Stimulated activated CD8-positive, alpha-beta memory T cell treated with anti-CD3 and anti-CD28 coated beads, Interleukin-15, amount 100 ng/mL, for 24 hours (primary cell): ENCODE measurements at places on chromosomes 5 and 9.

GRCh38 chr5:105885266-105885665 lies 1785.5 kb downstream of the EFNA5 start:
- DNase-seq: no peak

DNA sequence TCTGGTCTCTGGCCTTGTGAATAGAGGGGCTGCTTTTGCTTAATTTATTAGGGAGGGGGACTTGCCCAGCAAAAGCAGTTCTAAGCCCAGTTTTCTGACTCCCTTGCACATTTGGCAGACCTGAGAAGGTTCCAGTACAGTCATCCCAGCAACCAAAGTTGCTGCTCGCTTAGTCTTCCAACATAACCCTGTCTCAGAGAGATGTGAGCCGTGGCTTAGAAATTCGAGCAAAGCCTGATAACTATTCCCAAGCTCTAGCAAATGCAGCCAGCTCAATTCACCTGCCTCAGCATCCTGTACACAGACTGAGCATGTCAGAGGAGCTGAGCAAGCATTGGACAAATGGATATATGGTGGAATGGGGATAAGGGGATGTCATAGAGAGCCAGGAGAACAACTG lies 401.9 kb downstream of the SPOCK1 start:
- no peak for DNase-seq

- DNase-seq: no peak
These were observed 324.5 kb downstream of the KCNN2 start for GRCh38 chr5:114686356-114686755.

- DNase-seq: no peak
These were observed 455.0 kb downstream of the CTNND2 start for GRCh38 chr5:11449217-11449616.

DNA sequence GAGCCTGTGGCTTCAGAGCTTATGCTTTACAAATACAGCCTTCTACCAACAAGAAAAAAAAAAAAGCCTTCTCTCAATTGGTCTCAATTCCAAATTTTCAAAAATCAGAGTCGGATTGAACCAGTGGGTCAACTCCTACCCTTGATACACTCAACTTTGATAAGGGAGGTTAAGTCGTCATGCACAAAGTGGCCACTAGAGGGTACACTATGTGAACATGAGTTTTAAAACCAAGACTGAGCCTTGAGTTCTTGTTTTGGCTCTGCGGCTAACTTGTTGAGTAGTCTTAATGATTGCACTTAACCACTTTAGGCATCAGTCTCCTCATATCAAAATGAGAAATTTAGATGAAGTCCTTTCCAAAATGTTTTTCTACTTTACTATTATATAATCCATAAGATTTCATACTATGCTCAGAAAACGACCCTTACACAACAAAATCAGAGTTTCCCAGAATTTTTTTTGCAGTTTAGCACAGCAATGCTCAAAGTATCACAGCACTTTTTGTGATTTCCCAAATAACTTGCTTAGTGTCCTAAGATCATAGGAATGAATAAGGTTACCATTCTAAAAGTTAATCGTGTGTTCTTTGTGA lies 92.9 kb upstream of the MTAP start:
- DNase-seq: peak; percentile 33

DNA sequence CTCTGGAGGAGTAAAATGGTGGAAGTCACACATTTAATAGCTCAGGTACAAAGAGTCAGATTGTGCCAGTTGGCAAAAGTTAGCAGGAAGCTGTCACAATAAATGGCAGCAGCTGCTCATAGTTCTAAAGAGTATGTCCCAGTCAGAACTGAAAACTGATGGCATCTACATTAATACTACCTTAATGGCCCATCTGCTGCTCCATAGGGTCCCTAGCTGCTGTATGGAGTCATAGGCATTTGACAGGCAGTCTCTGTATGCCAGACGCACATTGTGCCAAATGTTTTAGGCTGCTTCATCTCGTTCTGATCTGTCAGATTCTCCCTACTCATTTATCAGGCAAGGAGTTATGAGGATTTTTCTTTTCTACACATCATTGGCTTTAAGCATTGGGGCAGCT lies 515.8 kb upstream of the ARRDC3 start:
- DNase-seq: no peak

DNA sequence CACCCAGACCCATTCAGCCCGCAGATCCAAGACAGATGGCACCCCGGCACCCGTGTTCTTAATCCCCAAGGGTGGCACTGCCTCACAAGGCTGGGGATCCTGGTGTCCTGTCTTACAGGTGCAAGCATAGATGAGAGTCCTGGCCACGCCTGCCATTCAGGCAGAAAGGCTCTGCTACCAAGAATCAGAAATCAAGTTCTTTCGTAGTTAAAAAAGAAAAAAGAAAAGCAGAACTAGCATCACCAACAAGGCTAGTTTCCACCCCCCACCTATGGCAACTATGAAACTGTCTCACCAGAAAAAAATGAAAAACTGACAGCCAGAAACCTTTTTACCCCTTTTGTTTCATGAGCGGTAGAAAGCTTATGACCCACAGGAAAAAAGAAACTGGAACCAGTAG lies 170.4 kb downstream of the SYK start:
- DNase-seq: no peak

DNA sequence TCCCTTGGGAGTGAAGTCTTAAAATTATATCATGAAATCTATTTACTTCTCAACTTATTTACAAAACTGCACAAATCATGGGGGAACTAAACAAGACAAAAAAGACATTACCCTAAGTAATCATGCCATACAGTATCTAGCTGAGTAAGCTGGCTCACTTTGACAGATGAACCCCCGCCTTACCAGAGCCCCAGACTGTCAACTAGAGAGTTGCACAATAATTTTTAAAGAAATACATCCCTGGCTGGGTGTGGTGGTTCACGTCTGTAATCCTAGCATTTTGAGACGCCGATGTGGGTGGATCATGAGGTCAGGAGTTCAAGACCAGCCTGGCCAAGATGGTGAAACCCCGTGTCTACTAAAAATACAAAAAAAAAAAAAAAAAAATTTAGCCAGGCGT lies 62.3 kb downstream of the LPAR1 start:
- DNase-seq: no peak

- DNase-seq: no peak
These were observed 21.7 kb downstream of the NFIB start for GRCh38 chr9:14292181-14292739.

DNA sequence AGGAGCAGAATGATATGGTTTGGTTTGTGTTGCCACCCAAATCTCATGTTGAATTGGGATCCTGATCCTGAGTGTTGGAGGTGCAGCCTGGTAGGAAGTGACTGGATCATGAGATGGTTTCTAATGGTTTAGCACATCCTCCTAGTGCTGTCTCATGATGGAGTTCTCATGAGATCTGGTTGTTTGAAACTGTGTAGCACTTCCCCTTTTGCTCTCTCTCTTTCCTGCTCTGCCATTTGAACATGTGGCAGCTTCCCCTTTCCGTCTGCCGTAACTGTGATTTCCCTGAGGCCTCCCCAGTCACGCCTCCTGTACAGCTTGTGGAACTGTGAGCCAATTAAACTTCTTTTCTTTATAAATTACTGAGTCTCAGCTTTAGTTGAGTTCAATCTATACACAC lies 756.8 kb upstream of the CDH6 start:
- no peak for DNase-seq

GRCh38 chr5:167254132-167254531 lies 1037.3 kb upstream of the WWC1 start:
- no peak for DNase-seq

DNA sequence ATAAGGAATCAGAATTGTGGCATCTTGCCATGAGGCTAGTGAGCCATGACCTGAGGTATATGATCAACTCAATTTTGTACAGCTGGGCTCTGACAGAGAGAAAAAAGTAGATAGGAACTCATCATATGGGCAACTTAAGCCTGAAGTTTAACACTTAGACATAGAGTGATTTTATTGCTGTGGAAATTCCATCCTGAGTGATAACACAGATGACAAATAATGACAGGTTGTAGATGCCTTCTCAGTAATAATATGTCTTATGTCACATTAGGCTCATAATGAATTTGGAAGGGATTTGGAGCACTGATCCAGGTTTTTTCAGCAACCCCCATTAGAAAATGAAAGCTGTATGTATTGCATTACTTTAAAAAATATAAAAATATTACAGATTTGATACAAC lies 744.6 kb downstream of the CDH12 start:
- no peak for DNase-seq

DNA sequence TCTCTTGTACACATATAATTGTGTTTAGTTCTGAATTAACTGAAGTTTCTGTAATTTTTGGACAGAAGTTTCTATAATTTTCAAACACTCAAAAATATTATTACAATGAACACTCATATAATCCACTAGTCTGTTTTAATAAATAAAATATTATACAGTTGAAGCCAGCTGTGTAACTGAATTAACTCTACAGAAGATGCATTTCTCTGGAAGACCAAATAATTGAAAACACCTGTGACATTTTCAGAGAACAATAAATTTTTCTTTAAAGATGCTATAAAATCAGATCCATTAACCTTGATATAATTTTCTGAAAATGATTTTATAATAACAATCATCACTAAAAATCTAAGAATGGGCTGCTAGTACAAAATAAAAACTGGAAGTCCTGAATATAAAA lies 14.7 kb downstream of the NADK2 start:
- DNase-seq: no peak

GRCh38 chr9:121633119-121633714 lies 18.2 kb upstream of the DAB2IP start:
- DNase-seq: no peak

DNA sequence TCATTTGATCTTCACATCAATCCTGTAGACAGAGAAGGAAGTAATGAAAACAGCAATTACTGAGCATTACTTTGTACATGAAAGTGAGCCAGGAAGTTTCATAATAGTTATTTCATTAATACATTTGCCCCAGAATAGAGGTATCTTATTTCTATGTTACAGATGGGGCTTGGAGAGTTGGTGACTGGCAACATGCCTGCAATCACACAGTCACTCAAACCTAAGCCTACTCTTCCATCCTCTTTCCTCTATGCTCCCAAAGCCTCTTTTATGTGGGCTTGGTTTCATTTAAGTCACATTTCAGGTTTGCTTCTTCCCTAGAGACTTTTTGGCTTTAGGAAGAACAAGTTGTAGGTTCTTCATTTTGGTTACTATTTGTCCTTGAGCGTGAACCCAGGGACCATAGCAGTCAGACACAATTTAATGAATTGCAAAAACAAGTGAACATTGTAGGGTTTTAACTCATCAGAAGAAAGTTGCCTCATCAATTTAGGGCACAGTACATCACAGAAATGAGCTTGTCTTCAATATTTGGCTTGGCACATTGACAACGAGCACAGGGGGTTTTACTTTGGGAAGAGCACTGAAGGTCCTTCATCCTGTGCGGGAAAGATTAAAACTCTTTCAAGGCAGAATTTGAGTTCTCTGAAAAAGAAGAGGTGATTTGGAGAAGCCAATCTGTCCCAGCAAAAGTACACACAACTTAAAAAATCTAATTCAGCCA lies 381.1 kb downstream of the TMEM38B start:
- no peak for DNase-seq

DNA sequence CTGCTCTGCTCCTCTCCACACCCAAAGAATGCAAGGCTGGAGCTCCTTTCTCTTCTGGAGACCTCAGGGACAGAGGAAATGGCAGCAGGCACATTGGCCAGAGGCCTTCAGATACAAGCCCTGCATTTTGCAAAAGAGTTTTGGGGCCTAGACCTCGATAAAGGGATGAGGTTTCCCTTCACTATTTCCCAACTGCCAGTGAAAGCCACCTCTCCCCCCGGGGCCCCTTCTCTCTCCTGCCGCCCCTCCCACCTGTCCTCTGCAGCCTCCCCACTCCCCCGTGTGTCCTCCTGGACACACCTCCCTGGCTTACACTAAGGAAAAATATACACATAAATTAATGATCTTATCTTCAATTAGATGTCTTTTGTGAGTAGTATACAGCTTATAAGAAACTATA lies 21.3 kb upstream of the LMNB1 start:
- DNase-seq: no peak

DNA sequence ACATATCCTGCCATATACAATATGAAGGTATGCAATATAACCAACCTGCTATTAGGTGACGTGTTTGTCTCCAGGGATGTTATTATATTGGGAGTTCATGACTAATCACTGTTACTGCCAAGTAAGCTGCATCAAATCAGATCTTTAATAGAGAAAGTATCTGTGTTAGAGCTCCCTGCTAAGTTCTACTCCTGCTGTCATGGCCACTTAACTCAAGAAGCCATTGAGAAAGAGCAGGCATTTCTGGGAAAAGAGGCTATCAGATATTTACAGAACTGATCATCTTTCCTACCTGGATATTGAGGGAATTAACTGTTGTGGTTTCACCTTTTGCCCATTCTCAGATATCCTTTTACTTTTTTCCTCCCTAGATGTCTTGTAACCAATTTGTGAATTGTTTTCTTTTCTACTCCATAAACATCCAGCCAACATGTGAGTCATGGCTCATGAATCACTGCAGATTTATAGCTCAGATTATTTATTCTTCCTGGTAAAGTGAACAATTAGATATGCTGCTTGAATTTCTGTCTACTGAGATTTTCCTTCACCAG lies 634.8 kb upstream of the FAM174A start:
- no peak for DNase-seq

- DNase-seq: no peak
These were observed 101.0 kb downstream of the TMEM232 start for GRCh38 chr5:110625376-110625999.
